Activated naive CD4-positive, alpha-beta T cell treated with anti-CD3 and anti-CD28 coated beads, Interleukin-2, amount 50 U/mL, for 72 hours (primary cell): ENCODE measurements at places on chromosomes 5 and 9. TPM values are rescaled to one million over a fixed set of nuclear protein-coding genes. Genes with fewer than 3 reads are reported as not detected.

GRCh38 chr9:110028676-110029075 lies 179.3 kb downstream of the C9orf152 start:
- no peak for DNase-seq

The BAAT gene
- total RNA-seq, result not detected

The CTSV gene
- total RNA-seq, result 2.6 TPM

DNA sequence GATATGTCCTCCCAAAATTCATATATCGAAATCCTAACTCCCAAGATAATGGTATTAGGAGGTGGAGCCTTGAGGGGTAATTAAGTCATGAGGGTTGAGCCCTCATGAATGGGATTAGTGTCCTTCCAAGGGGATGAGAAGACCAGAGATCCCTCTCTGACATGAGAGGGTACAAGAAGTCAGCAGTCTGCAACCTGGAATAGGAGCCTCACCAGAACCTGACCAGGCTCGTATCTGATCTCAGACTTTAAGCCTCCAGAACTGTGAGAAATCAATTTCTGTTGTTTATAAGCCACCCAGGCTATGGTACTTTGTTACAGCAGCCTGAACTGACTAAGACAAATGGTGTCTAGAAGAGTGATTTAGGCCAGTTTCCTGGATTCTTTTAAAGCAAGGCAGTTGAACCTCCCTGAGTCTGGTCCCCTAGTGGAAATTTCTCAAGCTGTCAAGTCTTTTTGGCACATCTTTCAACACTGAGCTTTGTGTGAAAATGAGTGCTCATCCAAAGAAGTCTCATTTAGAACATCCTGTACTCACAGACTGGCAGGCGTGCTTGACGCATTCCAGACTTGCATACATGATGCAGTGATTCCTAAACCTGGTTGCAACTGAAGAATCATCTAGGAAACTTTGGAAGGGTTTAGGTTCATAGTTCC lies 254.8 kb upstream of the PPP1R2B start:
- no peak for DNase-seq

DNA sequence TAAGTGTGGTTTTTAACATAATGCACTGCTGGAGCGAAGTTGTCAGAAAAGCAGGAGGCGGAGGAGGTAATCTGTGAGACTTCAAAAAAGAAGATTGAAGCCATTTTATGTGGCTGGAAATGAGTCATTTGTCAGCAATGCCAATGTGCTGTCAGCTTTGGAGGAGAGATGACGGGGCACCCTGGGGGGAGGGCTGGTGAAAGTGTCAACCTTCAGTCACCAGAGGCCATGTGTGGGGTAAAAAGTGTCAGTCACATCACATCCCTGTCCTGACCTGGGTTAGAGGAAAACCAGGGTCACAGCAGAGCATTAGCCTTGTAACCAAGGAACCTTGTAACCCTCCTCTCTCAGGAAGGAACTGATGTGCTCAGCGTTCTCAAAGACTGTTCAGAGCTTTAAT lies 59.1 kb downstream of the TLR4 start:
- no peak for DNase-seq

GRCh38 chr5:1446602-1447343 lies 1.5 kb upstream of the SLC6A3 start:
- DNase-seq, result no peak

DNA sequence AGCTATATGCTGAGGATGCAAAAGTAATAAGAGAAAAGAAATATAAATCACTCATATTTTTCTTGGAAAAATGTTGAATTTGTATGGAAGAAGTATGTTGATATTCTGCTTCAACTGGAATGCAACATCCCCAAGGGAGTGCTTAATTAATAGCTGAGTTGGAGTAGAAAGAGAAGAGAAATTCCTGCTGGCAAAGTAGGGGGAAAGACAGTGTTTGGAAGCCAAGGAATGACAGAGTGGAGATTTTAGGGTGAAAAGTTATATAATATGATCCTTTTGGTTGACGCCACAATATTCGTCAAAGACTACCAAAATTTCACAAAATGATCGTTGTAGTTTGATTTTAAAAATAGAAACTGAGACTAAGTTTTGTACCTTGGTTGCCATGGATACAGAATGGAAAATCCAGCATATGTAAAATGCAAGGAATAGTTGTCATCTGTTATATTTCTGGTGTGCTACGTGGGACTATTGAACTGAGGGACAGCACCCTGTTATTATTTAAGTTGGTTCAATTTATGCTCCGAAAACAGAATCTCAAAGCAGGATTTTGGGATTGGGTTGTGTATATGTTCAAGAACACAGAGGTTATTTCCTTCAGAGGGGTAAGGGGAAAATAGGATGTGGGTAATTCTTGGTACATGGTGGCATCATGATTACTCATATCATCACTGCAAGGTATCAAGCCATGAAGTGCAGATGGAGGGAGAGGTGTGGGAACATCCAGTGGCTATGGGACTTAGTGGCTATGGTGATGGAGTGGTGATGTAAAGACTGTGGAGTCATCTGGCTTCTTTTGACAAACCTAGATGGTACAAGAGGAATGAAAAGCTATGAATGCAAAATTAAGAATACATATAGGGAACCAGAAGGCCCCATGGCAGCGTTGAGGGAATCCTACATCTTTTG lies 61.0 kb downstream of the SUB1 start:
- DNase-seq, result no peak

DNA sequence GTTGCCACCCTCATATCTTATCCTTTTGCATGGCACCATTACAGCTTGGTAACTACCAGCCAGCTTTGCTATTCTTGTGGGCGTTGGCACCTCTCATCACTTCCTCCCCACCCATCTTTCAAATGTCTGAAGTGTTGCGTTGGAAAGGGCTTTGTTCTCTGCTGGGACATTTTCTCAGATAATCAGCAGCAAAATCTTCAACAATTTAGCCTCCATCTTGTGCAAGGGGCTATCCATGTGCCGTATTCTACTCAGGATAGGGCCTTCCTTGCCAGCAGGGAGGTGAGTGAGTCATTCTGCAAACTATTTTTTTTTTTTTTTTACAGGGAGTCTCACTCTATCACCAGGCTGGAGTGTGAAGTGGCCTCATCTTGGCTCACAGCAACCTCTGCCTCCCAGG lies 62.1 kb upstream of the NUDT12 start:
- DNase-seq, result no peak

GRCh38 chr5:176626876-176627236 lies 3.5 kb downstream of the SNCB start:
- no peak for DNase-seq

The FST gene
- total RNA-seq, result not detected

The NMUR2 gene
- total RNA-seq, result not detected

DNA sequence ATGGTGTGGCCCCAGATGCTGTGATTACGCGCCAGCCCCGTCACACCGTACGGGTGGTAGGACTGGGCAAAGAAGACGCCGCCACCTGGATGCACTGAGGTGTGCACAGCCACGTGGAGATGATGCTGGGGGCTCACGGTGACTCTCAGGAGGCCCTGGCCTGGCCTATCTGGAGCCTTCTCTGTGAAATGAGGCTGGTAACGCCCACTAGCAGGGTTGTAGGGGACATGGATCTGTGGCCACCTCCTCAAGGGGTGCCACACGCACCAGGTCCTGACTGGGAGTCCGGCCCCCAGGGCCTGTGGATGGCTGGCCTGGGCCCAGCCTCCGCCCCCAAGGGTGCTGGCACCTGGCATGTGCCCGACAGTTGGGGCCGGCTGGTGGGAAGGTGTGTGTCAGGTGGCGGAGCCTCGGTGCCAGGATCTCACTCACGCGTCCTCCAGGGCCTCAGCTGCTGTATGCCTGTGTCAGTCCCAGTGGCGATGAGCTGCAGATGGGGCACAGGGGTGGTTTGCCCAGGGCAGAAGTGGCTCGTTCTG lies 32.4 kb downstream of the NEK6 start:
- DNase-seq, result no peak

DNA sequence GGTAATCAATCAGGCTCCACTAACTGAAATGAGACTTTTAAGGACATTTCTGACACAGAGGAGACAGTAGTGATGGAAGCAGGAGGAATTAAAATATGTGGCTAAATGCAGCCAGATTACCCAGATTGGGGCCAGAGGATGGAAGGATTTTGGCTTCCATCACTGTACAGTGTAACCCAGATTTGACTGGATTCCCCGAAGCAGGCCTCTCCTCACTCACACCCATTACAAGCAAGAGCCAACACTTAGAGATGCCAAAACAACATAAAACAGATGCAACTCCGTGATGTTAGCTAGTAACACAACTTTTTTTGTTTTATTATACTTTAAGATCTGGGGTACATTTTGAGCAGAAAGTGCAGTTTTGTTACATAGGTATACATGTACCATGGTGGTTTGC lies 17.6 kb downstream of the TEK start:
- DNase-seq, result no peak

- no peak for DNase-seq
These were observed 412.1 kb upstream of the CDH10 start for GRCh38 chr5:25056836-25057235.

- no peak for DNase-seq
These were observed 4.9 kb upstream of the LHX3 start for GRCh38 chr9:136209786-136210185.

DNA sequence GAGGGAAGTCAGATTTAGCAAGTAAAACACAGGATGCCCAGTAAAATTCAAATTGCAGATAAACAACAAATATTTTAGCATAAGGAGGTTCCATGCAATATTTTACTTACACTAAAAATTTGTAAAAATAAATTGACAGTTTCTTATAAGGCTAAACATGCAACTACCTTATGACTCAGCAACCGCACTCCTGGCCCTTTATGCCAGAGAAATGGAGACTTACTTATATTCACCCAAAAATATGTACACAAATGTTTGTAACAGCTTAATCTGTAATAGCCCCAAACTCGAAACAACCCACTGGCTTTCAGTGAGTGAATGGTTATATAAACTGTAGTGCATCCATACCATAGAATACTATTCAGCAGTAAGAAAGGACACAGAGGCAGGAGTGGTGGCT lies 28.6 kb upstream of the TRIM14 start:
- no peak for DNase-seq

- no peak for DNase-seq
These were observed 200.5 kb downstream of the HINT1 start for GRCh38 chr5:130964231-130965202.

GRCh38 chr9:129775448-129775798 lies 22.6 kb upstream of the PTGES start:
- DNase-seq, result no peak

- DNase-seq, result no peak
These were observed 39.8 kb upstream of the ANGPTL2 start for GRCh38 chr9:127162046-127162863.
